Ovary (tissue), 10 donors: ENCODE measurements at places on chromosomes 6 and 20.

- DNase-seq: no peak
Observed at GRCh38 chr6:43231735-43232450, 2.6 kb upstream of the DNPH1 start.

DNA sequence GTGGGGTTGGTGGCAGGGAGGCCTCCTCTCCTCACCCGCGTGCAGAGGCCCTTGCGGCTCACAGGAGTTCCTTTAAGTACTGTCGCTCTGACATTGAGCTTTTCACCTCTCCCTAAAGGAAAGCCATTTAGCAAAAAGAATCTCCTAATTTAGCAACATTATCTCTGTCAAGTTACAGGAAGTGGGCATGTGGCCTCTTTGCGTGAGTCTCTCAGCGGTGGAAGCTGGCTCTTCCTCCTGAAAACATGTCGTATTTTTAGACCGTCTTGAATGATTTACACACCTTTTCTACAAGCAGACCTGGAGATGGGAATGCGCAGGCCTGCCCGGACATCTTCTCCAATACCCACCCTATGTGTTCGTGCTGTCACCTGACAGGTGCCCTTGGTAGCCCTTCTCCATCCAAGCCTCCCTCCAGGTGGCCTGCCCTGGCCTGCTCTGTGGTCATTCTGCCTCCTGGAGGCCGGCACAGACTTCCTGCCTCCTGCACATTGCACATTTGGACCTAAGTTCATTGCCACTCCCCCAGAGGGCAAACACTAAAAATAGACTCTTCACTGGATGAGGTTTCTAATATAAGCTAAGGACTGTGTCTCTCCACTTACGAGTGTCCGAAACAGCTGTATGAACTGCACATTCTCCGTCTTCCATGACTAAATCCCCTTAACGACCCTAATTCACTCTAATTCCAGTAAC lies 18.5 kb upstream of the PHACTR3 start:
- DNase-seq: no peak

GRCh38 chr6:39357998-39358686 lies 35.6 kb upstream of the KCNK16 start:
- no peak for DNase-seq

DNA sequence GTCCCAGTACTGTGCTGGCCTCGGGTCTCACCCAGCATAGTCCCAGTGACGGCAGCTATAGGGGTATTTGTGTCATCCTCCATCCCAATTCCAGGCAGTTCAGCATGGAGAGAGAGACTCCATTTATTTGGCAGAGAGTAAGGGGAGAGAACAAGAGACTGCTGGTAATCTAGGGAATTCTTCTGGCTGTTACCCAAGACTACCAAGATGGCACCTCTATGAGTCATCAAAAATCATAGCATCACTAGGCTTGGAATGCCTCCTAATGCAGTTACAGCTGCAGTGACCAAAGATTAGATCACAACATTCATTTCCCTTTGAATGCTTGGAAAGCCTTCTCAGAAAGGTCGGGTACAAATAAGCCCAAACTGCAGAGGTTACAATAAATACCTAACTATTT lies 660.4 kb upstream of the FLRT3 start:
- no peak for DNase-seq

DNA sequence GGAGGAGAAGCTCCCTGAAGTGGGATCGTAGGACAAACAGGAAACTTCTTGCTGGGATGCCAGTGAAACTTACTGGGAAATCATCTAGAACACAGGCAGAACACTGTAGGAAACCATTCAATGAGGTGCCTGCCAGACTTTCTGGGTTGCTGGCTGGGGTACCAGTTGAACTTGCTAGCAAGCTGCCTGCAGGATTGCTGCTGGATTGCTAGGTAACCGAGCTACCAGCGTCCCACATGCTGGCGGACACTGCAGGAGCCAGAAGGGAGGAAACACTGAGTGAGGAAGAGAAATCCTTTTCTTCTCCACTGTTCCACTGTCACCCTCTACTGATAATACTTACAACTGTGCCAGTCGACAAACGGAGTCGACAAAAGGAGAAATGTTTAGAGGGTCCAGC lies 91.3 kb upstream of the SLC35B3 start:
- no peak for DNase-seq

DNA sequence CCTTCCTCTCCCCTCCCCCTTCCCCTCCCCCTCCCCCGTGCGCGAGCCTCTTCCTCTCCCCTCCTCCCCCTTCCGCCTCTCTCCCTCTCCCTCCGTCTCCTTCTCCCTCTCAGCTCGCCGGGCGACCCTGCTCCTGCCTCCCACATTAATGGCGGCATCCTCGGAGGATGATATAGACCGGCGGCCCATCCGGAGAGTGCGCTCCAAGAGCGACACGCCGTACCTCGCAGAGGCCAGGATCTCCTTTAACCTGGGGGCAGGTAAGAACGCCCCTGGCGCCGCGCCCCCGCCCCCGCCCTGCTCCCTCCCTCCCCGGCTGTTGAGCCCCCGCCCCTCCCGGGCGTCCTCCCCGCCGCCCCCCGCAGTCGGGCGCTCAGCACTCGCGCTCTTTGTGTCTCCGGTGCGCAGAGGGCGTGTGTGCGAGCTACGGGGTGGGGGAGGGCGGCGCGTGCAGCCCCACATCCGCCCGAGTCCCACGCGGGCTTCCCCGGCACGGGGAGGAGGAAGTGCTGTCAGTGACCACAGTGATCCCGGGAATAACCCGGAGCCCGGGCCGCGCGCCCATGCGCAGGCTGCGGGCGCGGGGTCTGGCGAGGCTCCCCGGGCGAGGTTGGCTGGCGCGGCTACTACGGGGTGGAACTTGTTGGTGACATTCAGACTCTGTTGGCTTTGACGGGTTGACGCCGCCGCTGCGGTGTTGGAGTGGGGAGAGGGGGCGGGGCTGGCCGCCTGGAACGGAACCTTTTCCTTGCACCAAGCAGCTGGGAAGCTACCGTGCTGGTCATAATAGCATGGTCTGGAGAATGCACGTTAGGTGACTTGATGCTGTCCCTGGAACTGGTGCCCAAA lies 33.2 kb downstream of the PHACTR1 start:
- DNase-seq: no peak

DNA sequence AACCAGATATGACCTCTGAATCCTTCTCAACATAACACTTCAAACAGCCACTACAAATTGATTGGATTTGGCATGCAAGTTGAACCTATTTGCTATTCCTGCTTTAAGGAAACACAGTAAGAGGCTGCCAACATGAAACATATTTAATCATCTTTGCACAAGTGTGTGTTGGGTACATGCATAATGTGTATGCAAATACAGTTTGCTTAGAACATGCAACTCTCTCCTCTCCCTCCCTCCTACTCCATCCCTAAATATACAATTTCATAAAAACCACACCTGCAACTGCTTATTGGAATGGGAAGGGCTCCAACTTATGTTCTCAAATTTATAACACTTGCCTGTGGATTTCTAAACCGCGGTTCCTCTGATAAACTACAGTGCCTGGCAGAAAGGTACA lies 71.5 kb downstream of the CD83 start:
- no peak for DNase-seq

GRCh38 chr20:14830899-14831298 lies 493.5 kb upstream of the FLRT3 start:
- no peak for DNase-seq

DNA sequence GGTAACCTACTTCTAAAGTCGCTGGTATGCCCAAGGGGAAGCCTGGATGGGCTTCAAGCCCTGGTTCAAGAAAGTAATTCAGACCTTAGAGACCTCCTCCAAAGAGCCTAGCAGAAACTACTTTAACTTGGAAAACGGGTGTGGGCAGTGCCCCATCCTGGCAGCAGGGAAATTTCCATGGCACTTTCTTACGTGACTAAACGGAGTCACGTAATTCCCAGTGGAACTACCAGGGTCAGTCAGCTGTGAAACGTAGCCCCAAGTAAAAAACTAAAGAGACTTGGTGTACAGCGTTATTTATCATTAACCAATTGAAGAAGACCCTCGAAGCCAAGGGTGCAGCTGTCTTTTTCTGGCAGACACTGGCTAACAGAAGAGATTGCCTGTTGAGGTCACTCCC lies 114.0 kb downstream of the RCAN2 start:
- no peak for DNase-seq

DNA sequence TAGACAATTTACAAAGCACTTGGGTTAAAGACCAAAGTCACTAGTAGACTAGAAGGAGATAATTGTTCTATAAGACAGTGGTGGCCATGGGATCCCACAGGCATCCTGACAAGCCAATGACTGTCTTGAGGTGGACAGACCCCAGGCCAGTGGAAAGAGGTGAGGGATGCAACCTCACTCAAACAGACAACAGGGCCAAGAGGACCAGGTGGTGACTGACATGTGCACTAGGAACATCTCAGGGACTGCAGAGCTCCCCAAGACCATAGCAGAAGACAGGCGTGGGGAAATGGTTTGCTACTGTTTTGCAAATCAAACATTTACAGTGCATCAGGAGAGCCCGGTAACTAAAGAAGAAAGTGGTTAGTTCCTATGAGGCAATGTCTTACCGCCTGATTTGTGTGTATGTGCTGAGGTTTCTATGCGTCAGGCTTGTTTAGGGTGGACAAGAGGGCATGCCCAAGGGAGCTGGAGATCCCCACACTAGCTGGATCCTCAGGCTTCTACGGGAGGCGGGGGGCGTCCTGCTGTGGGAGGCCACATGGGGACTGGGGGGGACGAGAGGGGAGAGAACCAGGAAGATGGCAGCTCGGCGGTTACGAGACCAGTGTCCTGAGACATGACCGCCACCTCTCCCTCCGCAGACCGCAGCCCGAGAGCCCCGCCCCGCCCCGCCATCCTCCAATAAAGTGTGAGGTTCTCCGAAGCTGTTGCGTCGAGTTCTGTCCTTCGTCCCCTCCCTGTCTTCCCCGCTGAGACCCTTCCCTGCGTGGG lies 623 bp upstream of the MRPS26 start:
- no peak for DNase-seq

DNA sequence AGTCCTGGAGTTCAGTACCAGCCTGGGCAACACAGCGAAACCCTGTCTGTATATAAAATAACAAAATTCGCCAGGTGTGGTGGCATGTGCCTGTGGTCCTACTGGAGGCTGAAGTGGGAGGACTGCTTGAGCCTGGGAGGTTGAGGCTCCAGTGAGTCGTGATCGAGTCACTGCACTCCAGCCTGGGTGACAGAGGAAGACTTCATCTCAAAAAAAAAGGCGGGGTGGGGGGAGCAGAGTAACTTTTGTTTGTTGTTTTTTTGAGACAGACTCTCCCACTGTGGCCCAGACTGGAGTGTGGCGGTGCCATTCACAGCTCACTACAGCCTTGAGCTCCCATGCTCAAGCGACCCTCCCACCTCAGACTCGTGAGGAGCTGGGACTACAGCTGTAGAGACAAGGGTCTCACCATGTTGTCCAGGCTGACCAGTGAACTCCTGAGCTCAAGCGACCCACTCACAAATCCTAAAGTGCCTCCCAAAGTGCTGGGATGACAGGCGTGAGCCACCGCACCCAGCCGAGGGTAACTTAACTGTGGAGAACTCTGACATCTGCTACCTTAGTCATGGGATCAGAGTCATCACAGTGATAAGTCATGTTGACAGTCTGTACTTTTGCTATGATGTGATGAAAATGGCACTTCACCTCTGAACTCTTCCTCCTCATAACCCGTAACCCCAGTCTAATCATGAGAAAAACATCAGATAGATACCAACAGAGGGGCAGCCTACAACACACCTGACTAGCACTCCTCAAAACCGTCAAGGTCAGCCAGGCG lies 16.5 kb downstream of the PEDS1 start:
- no peak for DNase-seq

DNA sequence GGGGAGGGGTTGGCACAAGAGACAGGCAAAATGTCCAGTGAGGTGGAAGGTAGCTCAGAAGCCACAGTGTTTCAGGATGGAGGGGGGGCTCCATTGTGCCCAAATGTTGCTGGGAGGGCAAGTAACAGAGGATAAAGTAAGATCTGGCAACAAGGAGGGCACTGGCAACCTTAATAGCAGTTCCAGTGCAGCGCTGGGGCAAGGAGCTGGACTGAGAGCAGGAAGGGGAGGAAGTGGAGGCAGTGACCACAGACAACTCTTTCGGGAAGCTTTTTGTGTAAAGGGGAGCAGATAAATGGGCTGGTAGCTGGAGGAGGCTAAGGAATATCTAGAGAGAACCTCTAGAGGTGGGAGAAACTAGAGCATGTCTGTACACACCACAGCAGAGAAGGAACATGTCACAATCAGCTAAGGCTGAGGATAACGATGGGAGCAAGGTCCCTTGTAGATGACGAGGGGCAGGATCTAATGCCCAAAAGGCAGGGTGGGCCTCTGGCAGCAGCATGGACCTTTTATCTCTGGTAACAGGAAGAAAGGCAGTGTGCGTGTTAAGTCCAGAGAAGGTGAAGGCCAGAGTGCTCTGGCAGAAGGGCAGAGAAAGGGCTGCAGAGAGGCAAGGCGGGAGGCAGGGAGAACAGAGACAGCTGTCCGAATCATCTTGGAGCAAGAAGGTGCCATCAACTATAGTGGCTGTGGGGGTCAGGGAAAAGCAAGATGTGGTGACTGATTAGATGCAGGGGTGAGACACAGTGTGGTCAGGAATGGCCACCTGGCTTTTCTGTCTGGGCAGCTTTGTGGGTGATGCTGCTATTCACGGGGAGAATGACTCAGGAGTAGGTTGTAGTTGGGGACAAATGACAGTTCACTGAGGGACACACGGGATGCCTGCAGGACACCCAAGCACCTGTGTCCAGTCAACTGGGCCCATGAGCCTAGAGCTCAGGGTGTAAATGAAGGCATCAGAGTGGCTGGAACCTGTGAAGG lies 17.4 kb downstream of the TMEM242 start:
- DNase-seq: no peak

- no peak for DNase-seq
Observed at GRCh38 chr6:110676396-110676795, 138.9 kb downstream of the CDK19 start.

DNA sequence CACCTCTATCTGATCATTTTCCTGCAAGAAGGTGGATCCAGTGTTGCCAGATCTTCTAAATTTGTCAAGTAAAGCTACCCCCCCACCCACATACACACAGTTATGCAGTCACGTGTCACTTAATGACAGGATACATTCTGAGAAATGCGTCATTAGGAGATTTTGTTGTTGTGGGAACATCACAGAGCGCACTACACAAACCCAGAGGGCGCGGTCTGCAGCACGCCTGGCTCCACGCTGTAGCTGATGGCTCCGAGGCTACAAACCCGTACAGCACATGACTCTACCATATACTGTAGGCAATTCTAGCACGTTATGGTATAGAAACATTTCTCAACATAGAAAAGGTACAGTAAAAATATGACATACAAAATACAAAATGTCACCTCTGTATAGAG lies 126.9 kb downstream of the SYCP2 start:
- DNase-seq: no peak
